ENCODE measurements at places on chromosomes 7 and 10.

DNA sequence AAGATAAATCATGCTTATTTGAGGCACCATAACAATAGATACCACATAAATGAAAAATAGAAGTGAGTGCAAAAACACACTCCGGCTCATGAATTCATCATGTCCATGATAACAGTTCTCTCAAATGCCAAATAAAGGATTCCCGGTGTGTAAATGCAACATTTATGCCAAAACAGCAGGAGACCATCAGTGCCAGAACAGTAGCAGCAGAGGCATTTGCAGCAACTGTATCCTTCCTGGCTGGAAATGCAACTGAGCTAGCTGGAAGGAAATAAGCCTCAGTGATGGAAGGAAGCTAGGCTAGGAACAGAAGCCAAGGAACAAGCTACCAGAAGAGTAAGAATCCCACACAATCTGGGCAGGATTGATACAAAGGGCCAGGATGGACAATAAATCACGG, 79.9 kb upstream of the THSD7A start:
- no peak for DNase-seq

GRCh38 chr7:135714534-135715009, 13.4 kb downstream of the SLC13A4 start:
- DNase-seq, result peak; percentile 33

DNA sequence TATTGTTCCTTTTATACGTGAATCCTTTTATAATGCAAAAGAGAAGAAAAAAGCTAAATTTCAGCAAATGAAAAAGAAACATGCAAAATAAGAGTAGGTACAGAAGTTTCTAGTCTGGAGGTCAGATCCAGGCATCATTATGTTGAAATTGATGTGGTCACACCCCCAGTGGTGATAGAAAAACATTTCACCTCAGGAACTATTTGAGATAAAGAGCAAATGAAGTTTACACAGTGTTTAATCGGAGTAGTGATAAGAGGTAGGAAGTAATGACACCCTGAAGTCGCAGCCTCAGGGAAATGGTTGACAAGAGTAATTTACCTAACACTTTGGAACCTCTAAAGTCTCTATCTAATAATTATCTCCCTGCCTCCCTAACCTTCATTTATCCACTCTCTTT, 536.0 kb upstream of the STEAP1 start:
- no peak for DNase-seq

GRCh38 chr7:142790555-142790954, 19.8 kb downstream of the PRSS2 start:
- no peak for DNase-seq

DNA sequence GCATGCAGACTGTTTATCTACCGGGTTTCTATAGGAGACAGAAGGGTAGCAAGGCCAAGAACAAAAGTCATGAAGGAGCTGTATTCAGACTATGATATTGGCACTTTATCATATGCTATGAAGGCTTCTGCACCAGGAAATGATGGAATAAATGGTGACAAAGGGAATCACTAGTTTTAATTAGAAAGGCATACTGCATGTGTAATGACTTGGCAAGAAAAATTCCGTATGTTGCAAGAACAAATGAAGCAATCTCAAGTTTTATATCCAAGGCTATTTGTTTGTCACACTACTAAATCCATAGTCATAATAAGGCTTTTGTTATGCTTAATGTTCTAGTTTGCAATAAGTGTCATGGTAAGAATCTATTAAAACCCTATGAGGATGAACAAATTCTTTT, 230.9 kb downstream of the ZEB1 start:
- DNase-seq, result no peak

DNA sequence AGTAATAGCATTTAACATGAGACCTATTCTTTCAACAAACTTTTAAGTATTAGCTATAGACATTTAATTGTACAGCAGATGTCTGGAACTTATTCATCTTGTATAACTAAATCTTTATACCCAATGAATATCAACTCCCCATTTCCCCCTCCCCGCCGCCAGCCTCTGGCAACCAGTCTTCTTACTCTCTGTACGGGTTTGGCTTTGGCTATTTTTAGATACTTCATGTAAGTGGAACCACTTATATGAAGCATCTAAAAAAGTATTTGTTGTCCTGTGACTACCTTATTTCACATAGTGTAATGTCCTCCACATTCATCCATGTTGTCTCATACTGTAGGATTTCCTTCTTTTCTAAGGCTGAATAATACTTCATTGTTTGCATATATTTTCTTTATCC, 60.8 kb downstream of the RAB18 start:
- DNase-seq, result no peak
